Tibial artery (tissue), 4 donors: ENCODE measurements at places on chromosomes 12 and 14.

- DNase-seq = no peak
These were observed 249.0 kb downstream of the DPF3 start for GRCh38 chr14:72644758-72645489.

DNA sequence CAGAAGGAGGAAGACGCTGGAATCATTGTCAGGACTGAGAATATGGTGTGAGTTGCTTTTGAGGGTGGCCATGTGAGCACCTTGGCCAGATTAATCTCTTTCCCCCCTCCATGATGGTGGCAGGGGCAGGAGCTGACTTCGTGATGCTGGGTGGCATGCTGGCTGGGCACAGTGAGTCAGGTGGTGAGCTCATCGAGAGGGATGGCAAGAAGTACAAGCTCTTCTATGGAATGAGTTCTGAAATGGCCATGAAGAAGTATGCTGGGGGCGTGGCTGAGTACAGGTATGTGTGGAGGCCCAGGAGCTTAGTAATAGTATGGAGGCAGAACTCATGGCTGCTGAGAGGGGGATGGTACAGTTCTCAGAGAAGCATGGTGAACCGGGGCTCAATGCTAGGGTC lies 4.3 kb downstream of the TINF2 start:
- DNase-seq = peak; percentile 35

GRCh38 chr14:69540654-69541335 lies 33.9 kb downstream of the CCDC177 start:
- no peak for DNase-seq

DNA sequence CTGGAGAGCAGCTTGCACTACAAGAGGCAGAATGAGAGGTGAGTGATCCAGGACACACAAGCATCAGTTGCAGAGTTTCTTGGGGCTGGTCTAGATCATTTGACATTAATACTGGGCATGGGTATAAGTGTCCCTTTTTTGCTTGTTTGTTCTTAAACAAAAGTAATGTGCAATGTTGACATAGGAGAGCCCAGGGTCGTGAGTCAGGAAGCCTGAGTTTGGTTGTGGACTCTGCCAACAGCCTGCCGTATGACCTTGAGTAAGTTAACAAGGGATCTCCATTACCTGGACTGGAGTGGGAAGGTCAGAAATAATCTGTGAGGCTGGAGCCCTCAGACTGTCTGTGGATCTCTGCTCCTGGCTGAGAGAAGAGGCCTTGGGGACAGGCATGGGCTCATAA lies 170.3 kb downstream of the KCNA5 start:
- no peak for DNase-seq

- no peak for DNase-seq
These were observed 130.0 kb downstream of the SLC15A4 start for GRCh38 chr12:128693771-128694170.

DNA sequence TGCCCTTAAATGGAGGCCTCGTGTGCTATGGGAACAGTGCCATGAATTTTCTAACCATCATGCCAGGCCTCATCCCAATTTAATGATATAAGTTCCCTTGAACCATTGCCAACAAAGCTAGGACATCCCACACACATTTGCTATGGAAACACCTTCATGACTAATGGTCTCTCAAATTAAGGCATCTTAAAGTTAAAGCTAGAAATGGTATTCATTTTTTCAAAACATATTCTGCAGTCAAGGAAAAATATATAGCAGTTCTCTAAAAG lies 117.3 kb downstream of the BTG1 start:
- DNase-seq = no peak

GRCh38 chr12:86233126-86233525 lies 23.1 kb downstream of the MGAT4C start:
- no peak for DNase-seq

- no peak for DNase-seq
These were observed 9.3 kb downstream of the BDKRB2 start for GRCh38 chr14:96213871-96214465.

DNA sequence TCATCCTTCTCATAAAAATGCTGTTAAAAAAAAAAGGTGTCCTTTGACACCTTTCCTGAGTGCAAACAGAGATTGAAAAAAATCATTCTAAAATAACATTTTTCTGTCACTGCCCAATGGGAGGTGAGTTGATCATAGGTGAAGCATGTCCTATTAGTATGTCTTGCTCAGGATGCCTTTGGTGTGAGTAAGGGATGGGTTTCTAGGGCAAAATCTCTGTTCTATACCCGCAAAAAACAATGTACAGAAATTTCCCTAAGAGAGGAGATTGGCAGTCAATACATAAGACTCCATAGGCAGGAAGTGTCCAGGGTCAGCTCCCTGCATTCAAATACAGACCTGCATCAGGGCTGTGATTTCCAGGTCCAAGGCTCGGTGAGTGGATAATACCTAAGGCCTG lies 195.2 kb downstream of the DAD1 start:
- DNase-seq = no peak

DNA sequence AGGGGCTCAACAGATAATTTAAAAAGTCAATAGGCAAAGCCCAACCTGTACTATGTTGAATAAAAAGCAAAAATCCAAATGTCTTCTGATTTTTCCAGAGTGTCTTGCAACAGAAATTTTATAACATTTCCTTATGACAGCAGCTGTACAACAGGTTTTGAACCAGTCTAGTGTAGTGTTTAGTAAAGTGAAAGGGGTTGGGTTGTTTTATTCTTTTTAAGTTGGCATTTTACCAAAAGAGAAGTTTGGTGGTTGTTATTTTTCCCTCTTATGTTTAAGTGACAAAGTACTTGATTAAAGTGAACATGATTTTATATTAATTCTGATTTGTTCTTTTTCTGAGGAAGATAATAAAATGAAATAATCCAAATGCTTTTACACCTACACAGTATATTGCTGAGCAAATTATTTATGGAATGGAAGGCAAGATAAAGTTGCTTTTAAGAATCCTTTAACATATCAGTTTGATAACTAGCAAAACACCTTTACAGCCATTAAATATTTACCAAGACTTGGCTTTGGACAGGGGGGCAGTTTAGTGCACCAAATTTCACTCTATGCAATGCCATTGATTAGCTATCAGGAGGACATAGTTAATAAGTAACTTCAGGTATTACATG lies 128.9 kb downstream of the FOXA1 start:
- DNase-seq = no peak

- DNase-seq = no peak
These were observed 33.6 kb upstream of the TMX1 start for GRCh38 chr14:51206462-51206861.

GRCh38 chr12:21941506-21942376 lies 515 bp upstream of the ABCC9 start:
- DNase-seq = peak; percentile 77

DNA sequence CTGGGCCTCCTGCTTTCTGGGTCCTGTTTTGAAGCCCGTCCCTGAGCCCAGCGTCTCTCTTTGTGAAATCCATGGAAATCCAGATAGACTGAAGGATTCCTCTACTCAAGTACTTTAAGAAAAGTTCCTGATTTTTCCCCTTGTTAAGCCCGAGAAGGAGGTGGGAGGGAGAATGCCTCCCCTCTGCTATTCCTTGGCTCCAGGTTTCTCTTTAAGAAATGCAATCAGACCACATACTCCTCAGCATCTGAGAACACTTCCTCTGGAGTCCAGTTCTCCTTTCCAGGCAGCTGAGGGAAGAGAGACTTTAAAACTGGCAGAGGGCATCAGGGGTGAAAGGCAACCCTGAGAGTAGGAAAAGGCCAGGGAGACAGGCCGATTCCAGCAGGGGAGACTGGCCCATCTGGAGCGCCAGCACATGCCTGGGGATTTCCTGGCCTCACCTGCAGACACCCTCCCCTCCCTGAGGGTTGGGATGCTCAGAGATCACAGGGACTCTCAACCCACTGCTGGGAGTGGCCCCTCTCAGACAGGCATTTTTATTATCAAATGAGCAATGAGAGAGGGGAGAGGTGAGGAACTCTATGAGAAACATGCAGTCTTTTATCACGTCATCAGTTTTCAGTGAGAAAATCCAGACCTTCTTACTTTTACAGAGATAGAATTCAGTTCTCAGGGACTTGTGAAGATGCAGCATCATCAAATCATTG lies 2.0 kb upstream of the EMP1 start:
- DNase-seq = no peak

DNA sequence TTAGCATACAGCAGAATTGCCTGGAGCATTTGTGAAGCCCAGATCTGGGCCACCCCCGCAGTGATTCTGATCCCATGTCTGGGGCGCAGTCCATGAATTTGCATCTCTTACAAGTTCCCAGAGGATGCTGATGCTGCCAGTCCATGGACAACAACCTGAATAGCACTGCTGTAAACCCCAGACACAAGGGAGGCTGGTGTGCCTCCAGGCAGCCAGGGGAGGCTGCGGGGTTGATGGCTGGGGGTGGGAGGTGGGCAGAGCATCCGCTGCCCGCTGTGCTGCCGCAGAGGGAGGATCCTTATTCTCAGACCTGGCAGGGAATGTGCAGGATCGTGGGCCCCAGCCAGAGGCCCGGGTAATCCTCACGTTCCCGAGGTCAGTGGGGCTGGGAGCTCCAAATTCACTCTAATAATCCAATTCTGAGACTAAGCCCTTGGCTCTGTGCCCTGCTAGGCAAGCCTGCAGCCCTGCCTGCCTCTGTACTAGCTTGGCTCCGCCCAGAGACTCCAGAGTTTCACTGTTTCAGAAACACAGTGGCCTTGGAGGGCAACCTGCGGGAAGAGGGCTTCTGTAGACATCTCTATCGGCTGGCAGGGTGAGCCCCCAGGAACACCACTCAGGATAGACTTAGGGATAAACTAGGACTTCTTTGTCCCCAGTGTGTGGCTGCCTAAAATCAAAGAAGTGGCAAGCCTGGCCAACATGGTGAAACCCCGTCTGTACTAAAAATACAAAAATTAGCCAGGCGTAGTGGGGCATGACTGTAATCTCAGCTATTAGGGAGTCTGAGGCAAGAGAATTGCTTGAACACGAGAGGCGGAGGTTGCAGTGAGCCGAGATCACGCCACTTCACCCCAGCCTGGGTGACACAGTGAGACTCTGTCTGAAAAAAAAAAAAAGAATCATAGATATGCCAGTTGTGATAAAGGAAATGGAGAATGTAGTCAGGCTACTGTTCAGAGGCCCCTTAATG lies 17.8 kb upstream of the MLEC start:
- peak; percentile 32 for DNase-seq

GRCh38 chr12:99027461-99027860 lies 382.4 kb downstream of the APAF1 start:
- DNase-seq = no peak

GRCh38 chr14:51529736-51530135 lies 122.0 kb upstream of the FRMD6 start:
- no peak for DNase-seq

DNA sequence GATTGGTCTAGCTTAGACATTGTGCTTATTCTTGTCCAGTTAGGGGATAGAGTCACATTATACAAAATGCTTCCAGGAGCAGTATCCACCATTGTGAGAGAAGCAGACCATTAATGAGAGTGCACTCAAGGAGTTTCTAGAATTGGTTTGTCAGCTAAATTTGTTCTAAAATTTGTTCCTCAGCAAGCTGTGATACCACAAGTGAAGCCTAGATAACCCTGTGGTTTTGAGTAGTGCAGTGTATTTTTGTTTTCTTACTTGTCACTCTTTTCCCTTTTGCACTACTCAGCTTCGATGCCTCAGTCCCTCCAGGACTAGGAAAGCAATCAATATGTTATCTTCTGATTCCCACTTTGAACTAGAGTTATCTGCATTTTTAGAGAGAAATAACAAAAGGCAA lies 42.5 kb upstream of the AKAP6 start:
- DNase-seq = no peak

GRCh38 chr12:48776956-48777355 lies 11.9 kb downstream of the ADCY6 start:
- no peak for DNase-seq
